ENCODE measurements at places on chromosomes 5 and 9.

DNA sequence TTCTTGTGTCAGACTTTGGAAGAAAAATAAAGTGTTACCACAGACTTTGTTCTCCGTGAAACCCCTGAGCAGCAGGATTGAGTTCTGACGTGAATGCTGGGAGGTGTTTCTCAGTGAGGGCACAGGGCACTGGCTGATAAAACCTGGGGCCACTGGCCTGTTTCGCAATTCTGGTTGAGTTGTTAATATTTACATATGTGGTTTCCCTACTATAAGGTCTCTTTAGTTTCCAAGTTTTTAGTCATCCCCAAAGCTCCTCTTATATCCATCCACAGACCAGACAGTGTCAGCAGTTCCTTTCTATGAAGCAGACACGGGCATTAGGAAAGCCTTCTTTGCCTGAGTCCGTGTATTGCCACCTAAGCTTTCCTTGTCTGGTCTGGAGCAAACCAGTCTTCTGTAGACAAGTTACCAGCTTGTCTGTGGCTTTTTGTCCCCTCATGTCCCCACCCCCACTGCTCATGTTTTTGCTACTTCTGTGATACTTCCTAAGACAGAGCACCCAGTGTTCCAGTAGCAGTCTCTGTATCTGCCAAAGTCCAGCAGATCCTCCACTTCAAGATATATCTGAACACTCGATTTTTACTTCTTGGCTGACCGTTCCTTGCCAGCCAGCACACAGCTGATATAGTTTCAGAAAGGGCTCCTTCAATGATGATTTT is 42.0 kb downstream of the ACO1 start:
- no peak for DNase-seq

DNA sequence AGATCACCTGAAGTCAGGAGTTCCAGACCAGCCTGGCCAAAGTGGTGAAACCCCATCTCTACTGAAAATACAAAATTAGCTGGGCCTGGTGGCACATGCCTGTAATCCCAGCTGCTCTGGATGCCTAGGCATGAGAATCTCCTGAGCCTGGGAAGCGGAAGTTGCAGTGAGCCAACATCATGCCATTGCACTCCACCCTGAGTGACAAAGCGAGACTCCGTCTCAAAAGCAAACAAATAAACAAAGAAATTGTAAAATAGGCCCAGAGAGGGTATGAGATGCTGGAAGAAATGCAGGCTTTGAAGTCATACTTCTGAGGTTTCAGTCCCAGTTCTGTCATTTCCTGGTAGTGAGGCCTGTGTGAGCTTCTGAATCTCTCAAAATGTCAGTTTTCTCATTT is 5.3 kb upstream of the ARHGEF37 start:
- no peak for DNase-seq

DNA sequence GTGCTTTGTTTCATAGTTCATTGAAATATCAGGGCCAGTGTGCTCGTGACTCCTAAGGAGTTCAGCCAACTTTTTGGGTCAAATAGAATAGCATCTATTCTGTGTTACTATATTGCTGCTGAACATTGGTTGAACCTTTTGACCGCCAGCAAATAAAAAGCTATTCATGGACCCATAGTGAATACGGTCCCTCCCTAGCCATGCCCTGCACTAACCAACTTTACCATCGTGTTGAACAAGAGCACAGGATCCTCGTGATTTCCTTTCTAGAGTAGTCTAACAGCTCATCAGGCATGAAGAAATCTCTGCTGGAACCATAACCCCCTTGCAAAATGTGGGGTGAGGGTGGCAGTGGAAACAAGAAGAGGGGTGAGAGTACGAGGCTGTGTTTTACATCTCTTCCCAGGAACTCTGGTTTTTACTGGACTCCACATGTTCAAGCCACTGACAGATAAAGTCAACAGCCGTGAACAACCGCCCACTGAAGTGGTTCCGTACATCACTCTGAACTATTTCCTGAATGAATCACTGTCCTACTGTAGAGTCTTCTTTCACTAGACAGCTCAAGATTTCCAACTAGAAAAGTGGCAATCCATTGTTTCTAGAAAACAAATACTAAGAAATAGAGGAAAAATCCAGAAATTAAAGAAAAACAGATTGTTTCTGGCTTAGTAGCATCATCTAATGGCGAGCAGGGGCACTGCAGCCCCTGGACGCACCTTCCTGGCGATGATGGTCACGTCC is 70.1 kb upstream of the SPATA31E1 start:
- no peak for DNase-seq

- DNase-seq, result peak; percentile 85
Measured at GRCh38 chr9:35096035-35096849, at the start of gene PIGO. PIGO (minus strand) TSS chr9:35096591; CDS start chr9:35095565, 1,026 bp downstream.

GRCh38 chr5:178673801-178674295 is 47.0 kb upstream of the CLK4 start:
- no peak for DNase-seq

- DNase-seq, result no peak
Measured at GRCh38 chr5:53339962-53340540, 140.4 kb upstream of the FST start.

DNA sequence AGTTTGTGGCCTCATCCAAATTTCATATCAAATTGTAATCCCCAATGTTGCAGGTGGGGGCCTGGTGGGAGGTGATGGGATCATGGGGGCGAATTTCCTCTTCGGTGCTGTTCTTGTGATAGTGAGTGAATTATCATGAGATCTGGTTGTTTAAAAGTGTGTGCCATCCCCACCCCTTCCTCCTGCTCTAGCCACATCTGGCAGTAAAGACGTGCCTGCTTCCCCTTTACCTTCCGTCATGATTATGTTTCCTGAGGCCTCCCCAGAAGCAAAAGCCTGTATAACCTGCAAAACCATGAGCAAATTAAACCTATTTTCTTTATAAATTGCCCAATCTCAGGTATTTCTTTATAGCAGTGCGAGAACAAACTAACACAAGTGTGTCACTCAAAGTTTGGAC is 71.0 kb upstream of the MOCS2 start:
- DNase-seq, result no peak

DNA sequence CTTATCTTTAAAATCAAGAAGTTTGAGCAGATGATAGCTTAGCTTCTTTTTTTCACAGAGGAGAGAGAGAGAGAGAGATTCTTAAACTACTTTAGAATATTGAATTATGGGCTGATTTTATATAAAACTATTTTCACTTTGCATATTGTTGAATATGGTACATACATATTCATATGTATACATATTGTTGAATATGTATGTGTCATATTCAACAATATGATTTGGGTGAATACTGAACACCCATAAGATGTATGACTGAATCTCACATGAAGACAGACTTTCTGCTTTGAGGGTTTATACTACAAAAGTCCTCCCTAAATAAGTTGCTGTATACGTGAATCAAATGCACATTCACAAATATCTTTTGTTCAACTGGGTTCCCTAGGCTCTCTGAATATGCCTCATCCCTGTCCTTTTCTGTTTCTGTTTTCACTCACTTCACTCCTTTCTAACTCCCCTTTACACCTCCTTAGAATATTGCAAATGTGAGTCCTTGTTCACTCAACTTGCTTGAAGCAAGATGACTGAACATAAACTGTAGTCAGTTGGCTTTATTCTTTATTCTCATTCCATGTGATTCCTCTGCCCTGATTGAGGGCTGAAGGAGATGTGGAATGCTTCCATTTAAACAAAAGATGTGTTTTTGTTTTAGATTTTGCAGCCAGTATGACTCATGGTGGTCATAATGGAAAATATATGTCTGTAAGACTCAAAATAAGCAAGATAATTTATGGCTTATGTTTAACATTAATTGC is 225.4 kb upstream of the DAB2 start:
- no peak for DNase-seq

- no peak for DNase-seq
Measured at GRCh38 chr9:16959391-16959790, 88.9 kb upstream of the BNC2 start.

DNA sequence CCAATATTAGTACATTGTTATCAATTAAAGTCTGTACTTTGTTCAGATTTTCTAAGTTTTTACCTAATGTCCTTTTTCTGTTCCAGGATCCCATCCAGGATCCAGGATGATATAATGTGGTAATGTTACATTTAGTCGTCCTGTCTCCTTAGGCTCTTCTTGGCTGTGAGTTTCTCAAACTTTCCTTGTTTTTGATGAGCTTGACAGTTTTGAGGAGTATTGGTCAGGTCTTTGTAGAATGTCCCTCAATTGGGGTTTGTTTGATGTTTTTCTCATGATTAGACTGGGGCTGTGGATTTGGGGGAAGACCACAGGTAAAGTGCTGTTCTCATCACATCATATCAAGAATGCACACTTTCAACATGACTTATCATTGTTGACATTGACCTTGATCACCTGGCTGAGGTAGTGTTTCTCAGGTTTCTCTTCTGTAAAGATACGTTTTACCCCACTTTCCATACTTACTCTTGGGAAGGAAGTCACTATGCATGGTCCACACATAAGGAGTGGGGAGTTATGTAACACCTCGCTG is 9.6 kb downstream of the NDFIP1 start:
- DNase-seq, result no peak

DNA sequence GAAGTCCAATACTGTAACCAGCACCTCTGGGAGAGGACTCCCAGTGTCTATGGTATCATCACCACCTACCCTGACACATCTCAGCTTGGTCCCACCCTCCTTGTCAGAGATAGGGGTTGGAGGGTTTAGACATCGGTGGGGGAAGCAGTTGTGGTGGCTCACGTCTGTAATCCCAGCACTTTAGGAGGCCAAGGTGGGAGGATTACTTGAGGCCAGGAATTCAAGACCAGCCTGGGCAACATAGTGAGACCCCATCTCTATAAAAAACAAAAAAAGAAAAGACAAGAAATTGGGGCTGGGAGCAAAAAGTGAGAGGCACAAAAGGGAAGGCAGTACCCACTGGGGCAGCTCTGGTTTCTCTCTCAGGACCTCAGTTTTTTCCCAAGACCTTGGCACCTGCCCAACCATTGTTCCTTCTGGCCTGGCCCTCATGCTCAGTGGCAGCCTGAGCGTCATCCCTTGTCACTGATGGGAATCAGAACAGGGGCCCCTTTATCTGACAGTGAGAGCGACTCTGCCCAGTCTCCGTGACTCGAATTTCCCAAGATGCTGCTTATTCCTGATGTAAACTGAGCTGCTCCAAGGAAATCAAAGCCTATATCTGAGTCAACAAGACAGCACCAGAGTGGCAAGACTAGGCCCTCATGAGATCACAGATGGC is 80.5 kb upstream of the HSPA9 start:
- DNase-seq, result no peak

- DNase-seq, result no peak
Measured at GRCh38 chr5:139985733-139986132, 57.4 kb downstream of the NRG2 start.

- no peak for DNase-seq
Measured at GRCh38 chr5:143376195-143376779, 27.2 kb downstream of the NR3C1 start.

DNA sequence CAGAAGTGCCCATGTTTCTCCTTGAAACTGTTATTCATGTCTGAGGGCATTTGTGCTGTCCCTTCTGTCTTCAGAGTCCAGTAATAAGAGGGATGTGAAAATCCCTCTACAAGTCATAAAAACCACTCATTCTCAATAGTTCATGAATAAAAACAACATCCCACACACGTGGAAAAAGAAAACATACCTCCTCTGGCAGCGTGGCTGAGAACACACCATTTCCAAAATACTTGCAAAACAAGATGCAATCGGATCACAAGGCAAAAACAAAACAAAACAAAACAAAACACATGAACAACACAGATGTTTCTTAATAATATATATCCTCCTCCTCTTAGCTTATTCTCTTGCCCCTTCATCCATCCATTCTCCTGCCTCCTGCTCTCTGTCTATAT is 71.0 kb upstream of the EQTN start:
- DNase-seq, result no peak

- no peak for DNase-seq
Measured at GRCh38 chr9:99222416-99223270, 561 bp downstream of the SEC61B start.

GRCh38 chr9:114450181-114450580 is 55.1 kb downstream of the WHRN start:
- DNase-seq, result no peak

- DNase-seq, result no peak
Measured at GRCh38 chr9:2377117-2377516, 244.5 kb upstream of the VLDLR start.

DNA sequence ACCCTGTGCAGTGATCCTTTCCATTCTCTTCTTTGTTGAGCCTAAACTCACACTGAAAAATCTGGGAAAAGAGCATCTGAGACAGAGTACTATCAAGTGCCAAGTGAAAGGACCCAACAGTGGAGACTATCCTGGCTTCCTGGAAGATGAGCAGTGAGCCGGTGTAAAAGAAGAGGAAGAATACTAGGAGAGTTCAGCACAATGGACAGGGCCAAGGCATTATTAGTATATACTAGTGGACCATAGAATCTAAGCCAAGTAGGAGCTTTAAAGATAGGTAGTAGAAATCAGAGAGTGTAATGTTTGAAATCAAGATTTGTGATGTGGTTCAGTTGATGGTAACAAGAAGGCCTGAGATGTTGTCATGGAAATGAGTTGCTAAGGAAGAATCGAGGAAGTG is 140.8 kb downstream of the CAMK4 start:
- DNase-seq, result no peak

GRCh38 chr5:16759147-16759773 is 142.5 kb upstream of the RETREG1 start:
- DNase-seq, result no peak

DNA sequence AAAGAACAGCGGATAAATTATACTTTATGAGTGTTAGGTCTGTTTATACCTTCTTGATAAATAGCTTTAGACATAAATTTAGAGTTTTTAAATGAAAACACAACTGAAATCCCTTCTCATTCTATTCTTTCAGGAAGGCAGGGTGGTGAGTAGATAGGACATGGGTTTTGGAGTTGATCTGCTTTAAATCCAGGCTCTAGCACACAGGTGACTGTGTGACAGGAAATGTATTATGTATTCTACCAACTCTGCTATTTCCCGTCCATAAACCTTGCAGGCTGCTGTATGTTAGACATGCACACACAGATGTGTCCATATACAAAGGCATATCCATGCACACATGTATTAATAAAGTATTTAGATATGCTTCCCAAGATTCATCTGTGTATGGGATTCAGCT is 19.3 kb upstream of the CARTPT start:
- DNase-seq, result no peak

DNA sequence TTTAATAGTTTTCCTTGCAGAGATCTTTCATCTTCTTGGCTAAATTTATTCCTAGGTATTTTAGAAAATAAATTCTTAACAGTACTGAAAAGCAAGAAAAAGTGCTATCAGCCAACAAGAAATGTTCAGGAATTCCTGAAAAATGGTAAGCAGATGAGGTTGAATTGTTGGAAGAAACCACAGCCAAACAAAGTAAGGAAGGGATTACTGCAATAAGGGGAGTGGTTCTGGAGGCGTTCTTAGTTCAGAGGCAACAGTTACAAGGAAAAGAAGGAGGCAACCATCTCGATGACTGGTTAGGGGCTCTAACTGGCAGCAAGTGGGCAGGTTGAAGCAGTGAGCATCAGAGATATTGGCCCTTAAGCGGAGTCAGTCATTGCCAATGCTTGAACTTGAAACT is 12.8 kb upstream of the OR13J1 start:
- DNase-seq, result no peak

- DNase-seq, result no peak
Measured at GRCh38 chr5:124054564-124054963, 542.6 kb downstream of the CSNK1G3 start.
